ENCODE measurements at places on chromosomes 13 and 19.

DNA sequence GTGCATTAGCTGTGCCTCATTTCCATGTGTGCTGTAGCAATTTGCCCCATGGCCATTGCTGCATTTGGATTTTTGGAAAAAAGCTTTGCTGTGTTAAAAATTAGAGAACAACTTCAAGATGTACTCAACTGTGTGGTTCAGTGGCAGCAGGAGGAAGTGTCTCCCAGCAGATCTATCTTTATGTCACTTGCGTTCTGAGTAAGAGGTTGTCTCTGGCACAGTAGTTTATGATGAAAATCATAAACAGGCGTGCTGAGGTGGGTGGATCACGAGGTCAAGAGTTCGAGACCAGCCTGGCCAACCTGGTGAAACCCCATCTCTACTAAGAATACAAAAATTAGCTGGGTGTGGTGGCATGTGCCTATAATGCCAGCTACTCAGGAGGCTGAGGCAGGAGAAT, 29.0 kb upstream of the RNF17 start:
- no peak for DNase-seq

GRCh38 chr13:24670961-24671381, 9.2 kb upstream of the ATP12A start:
- DNase-seq, result peak; percentile 75

GRCh38 chr19:46068345-46069258, 27.8 kb upstream of the IGFL4 start:
- no peak for DNase-seq

DNA sequence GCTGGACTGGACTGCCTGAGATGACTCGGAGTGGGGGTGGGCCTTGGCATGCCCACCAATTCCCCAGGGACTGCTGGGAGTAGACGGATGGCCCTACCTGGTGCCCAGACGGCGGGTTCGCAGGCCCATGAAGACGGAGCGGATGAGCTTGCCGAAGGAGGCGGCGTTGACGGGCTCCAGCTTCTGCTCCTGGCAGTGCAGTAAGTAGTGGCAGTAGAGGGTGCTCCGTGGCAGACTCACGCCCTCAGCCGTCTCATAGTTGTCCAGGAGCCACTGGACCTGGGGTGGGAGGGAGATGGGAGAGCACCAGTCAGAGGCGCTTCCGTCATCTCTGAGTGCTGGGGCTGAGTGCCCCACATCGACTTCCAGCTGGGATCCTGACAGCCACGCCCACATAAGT, 17.6 kb downstream of the DCAF15 start:
- no peak for DNase-seq

GRCh38 chr19:54561840-54562239, 11.8 kb upstream of the LILRA2 start:
- no peak for DNase-seq

DNA sequence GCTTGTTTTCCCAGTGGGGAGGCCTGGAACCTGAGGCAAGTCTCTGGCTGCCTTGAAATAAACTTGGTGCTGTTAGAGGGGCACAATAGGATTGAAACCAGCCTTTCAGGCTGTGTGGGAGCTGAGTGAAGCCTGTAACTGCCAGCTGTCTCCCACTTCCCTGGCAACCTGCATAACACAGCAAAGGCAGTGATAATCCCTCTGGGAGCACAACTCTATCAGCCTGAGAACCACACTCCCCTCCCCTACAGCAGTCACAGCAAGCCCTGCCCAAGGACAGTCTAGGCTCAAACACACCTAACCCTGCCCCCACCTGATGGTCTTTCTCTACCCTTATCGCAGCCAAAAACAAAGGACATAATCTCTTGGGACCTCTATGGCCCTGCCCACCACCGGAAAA, 683.8 kb upstream of the ATXN8OS start:
- no peak for DNase-seq

GRCh38 chr13:37617173-37617572, 18.6 kb upstream of the POSTN start:
- no peak for DNase-seq

DNA sequence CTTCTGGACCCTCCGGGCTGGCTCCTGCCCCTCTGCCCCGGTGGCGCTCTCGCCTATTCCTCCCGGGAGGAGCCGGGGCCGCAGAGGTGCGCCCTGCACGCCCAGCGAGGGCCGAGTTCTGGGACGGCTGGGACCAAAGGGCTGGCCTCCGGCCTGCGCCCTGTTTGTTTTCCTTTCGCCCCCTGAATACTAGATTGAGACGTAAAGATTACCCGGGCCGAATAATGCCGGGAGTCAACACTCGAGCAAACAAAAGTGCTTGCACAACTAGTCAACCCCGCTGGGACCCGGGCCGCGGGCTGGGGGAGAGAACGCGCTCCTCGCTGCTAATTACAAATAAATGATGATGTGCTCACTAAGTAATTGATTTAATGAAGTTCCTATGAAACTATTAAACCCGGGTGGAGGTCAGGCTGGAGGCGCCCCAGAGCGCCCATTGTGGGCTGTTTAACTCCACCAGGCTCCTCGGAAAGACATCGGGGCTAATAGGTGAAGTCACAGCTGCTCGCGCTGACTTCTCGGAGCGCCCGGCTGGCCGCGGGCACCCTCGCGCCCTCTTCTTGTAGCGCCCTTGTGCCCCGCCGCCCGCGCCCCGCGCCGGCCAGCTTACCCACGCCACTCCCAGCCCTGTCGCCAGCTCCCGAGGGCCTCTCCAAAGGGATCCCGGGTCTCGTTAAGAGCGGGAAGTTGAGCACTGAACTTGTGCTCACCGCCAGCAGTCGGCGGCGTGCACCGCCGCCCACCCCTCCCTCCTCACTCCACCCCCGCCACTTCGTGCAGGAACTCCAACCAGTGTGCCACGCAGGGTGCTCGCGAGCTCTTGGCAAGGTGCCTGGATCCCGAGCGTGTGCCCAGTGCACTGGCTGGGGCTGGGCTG, 14.9 kb downstream of the ZIC5 start:
- DNase-seq, result no peak

DNA sequence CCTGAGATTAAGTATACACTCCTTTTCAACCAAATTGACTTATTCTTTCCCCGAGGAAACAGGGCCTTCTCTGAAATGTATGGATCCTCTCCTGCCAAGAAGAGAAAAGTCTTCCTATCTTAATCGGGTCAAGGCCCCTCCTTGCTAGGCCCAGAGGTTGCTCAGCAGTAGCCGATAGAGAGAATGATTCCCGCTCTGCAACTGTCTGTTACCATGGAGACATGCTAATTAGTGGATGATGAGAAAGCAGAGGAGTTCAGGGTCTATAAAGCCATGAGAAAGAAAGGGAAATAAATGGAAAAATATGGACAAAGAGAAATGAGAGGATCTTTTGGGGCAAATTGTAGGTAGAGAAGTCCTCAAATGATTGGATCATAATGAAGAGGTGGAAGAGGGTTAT, 103.5 kb downstream of the POU4F1 start:
- DNase-seq, result no peak

DNA sequence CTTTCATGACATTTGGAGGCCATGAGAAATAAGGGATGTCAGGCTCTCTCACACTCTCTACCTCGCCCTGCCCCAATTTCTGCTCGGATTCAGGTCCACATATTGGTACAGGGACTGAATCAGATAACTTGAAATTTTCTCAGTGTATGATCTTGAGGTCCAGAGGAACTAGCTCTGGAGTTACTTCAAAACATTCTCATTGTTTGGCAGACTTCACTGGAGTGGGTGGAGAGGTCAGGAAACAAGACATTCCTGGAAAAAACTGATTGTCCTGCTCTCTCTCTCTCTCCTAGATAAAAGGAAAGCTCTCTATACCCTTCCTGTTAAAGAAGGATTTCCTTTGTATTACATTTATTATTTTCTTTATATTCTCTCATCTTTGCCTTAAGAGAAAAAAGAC, 428.1 kb upstream of the DACH1 start:
- DNase-seq, result no peak

DNA sequence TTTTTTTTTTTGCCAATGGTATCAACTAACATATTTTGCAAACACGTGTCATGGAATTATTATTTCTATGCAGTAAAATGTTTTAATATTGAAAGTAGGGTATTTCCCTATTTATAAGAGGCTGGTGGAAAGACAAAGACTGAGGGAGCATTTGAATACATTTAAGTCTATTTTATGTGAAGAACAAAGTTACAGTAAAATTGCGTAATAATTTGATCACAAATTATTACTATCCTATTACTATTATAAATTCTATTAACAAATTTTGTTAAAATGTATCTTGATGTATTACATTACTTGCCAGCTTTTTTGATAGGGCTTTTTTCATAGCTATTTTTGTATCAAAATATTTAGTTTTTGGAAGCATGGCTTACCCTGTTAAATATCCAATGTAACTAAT, 58.4 kb downstream of the GPC5 start:
- no peak for DNase-seq

- DNase-seq, result no peak
Observed at GRCh38 chr13:93499991-93500390, 273.4 kb downstream of the GPC6 start.

DNA sequence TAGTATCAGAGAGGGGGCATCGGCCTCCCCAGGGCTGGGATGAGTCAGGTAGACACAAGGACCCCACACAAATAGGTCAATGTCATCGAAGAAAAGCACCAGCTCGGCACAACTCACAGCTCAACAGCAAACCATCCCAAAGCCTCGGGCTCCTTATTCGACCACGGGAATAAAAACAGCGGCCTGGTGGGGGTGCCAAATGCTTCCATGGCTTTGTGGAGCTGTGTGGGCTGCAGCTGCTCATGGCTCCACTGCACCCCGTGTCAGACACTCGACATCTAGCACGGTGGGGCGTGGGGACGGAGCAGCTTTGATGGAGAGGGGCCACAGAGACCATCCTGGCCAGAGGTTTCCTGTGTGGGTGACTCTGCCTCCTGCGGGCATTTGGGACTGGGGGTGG, 212.5 kb upstream of the SOX1 start:
- DNase-seq, result no peak

DNA sequence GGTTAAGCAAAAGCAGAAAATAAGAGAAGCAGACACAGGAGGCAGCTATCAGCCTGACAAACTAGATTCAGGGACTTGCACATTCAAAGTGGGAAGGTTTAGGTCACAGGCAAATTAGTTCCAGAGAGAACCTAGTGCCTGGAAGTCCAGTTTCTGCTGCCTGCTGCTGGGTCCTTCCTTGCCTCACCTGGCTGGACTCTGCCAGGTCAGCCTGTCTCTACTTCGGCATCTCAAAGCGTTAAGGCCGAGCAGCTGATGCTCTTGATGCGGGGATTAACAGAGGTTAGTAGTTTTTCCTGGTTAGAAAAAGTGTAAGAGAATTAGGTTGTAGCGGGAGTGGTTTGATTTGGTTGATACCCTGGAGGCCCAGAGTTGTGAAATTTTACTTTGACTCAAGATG, 52.0 kb downstream of the KLF5 start:
- DNase-seq, result no peak

GRCh38 chr13:30696278-30697176, 38.8 kb upstream of the ALOX5AP start:
- no peak for DNase-seq

- DNase-seq, result no peak
Observed at GRCh38 chr13:74966814-74967424, 515.0 kb downstream of the TBC1D4 start.

- DNase-seq, result no peak
Observed at GRCh38 chr13:101903890-101904289, 451.4 kb downstream of the ITGBL1 start.

DNA sequence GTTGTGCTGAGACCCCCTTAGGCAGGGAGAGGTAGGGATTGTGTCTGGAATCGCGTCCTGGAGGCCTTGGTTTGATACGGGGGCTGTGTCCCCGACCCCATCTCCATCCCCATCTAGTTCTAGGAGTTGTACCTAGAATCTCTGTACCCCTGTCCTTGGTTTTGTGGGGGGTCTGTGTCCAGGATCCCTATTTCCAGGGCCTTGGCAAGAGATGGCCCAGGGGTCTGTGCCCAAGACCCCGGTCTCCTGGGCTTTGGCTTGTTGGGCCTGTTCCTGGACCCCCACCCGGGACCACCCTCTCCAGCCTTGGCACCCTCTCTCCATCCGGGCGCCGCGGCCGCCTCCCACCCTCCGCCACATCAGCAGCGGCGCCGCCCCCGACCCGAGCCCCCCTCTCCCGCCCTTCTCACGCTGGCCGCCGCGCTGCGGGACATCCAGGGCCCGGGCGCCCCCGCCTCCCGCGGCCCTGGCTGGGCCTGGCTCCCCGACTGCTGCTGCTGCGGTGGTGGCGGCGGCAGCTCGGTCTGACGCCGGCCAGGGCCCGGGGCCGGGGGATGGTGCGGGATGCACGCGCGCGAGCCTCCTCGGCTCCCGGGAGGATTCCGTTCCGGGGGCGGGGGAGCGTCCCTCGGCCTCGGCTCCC, at the start of gene NUMBL:
Gene NUMBL, minus strand, starts transcription at position 602 of the 643 bp plus-strand sequence. Its CDS starts 168 bp downstream, at position 434.
- no peak for DNase-seq

DNA sequence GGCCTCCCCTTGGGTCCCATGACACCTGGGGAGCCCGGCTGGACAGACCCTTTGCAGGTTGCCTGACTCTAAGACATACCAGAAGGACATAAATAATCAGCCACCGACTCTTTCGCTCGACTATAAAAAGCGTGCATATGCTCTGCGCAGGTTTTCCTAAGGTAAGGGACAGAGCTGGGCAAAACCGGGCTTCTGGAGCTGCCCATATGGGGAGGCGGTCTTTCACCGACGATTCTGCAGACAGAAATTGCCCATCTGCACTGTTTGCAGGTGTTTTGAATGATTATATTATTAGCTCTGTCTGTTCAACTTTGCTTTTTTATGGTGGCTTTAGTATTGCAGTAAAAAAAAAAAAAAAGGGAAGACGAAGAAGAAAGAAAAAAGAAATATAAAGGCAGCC, 347.2 kb downstream of the TSHZ3 start:
- no peak for DNase-seq
